ENCODE measurements at places on chromosomes 1 and 21. TPM values are rescaled to one million over a fixed set of nuclear protein-coding genes. Genes with fewer than 3 reads are reported as not detected.

DNA sequence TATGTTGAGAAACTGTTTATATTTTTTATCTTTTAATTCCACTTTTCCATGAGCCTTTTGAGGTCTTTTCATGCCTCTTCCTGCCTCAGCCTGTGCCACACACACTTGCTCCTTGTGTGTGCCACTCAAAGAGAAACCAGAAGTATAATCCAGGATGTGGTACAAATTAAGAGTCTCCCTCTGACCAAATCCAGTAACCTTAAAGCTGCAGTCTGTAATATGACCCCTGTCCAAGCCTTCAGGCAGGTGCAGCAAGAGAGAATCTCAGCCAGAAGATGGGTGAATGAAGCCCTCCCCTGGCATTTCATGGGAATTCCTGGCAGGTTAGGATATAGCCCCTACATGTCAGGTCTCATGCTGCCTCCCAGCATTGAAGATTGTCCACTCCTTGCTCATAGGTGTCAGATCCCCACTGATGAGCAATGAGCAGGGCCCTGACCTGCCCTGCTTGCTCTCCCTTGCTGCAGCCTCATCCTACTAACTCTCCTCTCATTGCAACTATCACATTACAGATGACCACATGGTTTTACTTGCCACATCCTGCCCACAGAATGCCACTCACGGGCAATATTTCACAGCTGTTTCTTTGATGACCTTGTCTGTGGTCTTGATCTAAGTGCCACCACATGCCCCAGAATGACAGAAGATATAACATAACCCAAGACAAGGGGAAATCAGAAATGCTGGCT is 169.3 kb downstream of the SEC16B start:
- H3K4me1 ChIP-seq: no peaks in the 10 kb centered on the region
- H3K27me3 ChIP-seq: no peaks in the 10 kb centered on the region
- H3K27ac ChIP-seq: no peak overlapping the region
- peak; percentile 2 for DNase-seq

DNA sequence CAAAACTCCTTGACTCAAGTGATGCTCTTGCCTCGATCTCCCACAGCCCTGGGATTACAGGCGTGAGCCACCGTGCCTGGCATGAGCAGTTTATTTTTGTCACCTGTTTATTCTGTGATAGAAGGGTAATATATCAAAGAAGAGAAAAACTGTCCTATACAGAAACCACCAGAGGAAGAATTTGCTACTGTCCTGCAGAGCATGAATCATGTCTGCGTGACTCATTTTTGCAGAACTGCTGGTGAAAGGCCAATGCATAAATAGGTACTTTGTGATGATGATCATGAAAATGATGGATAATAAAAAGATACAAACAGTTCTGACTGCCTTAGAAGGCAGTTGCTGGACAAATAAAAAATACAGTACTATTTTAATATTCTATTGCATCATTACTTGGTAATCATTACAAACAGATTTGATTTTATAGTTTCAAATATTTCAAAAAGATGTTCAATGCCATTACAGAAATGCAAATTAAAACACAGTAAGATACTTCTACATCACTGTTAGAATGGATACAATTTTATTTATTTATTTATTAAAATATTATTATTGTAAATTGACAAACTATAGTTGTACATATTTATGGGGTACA is 26.5 kb downstream of the RIPPLY3 start:
- H3K4me3 ChIP-seq: no peak overlapping the region
- peak; percentile 11 for DNase-seq
- H3K27ac ChIP-seq: no peak overlapping the region
- no peaks in the 10 kb centered on the region for H3K36me3 ChIP-seq

DNA sequence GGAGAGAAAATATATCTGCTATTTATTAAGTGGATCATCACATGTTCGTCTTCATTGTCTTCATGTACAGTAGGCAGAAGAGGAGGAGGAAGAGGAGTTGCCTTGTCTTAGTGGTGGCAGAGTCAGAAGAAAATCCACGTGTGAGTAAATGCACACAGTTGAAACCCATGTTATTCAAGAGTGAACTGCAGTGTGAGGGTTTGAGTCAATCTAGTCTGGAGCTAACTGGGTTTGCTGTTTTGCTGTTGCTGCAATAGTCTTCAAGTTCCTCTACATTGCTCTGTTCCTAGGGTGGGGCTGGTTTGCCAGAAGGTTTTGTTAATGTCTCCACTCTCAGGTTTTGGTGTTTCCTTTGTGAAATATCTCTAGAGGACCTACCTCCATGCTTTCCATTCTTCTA is 3.1 kb upstream of the CD1A start:
- H3K27ac ChIP-seq: no peak overlapping the region
- H3K4me3 ChIP-seq: no peak overlapping the region
- H3K27me3 ChIP-seq: peaks cover 31% of the 10 kb centered on the region
- H3K4me1 ChIP-seq: peaks cover 18% of the 10 kb centered on the region
- H3K36me3 ChIP-seq: no peaks in the 10 kb centered on the region
- DNase-seq: no peak

- H3K4me1 ChIP-seq: peaks cover 7% of the 10 kb centered on the region
- no peak overlapping the region for H3K27ac ChIP-seq
- DNase-seq: no peak
- H3K27me3 ChIP-seq: no peaks in the 10 kb centered on the region
Observed at GRCh38 chr21:38842079-38842478, 36.4 kb downstream of the ETS2 start.

DNAJC6 gene
- total RNA-seq: 2.1 TPM

Measured in activated CD8-positive, alpha-beta T cell treated with anti-CD3 and anti-CD28 coated beads for 36 hours (primary cell).